Keratinocyte (primary cell): ENCODE measurements at places on chromosomes 2 and 18. TPM values are rescaled to one million over a fixed set of nuclear protein-coding genes. Genes with fewer than 3 reads are reported as not detected.

- H3K4me3 ChIP-seq, result no peak overlapping the region
- H3K27ac ChIP-seq, result no peak overlapping the region
- H3K4me1 ChIP-seq, result no peaks in the 10 kb centered on the region
- DNase-seq, result no peak
- H3K36me3 ChIP-seq, result no peaks in the 10 kb centered on the region
These were observed 676.1 kb upstream of the GYPC start for GRCh38 chr2:125979886-125980285.

DNA sequence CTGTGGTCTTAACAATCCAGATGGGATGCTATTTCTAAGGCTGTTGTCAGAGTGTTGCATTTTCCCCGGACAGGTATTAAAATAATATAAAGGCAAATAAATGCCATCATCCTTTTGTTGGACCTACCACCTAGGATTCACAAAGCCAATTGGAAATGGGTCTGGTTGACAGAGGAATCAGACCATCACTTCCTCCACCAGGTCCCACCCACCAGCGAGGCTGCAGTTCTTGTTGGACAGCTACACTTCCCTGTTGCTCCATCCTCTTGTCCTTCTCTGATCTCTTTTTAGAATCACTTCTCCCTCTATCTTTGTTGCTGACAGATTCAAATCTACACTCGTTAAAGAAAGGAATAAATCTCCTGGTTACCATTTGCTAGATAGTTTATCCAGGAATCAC, 1.1 kb downstream of the TMEM169 start:
- H3K27me3 ChIP-seq, result peaks cover 4% of the 10 kb centered on the region
- no peaks in the 10 kb centered on the region for H3K4me1 ChIP-seq
- DNase-seq, result no peak
- H3K27ac ChIP-seq, result no peak overlapping the region
- H3K4me3 ChIP-seq, result no peak overlapping the region

DNA sequence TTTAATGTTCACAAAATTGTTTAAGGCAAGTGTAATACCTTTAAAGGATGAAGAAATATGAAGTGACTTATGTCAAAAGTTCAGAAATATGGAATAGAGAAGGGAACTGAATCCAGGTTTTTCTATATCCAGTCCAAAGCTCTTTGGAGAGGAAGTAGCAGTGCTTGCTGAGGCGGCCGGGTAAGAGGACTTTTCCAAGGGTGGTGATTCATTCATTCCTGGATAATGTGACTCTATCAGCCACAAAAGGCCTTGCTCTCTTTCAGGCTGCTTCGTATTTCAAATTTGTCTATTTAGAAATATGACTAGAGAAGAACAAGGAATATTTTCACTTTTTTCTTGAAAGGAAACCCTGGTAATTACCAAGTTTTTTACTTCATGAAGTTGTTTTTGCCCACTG, 830.1 kb upstream of the ZEB2 start:
- no peak overlapping the region for H3K27ac ChIP-seq
- no peaks in the 10 kb centered on the region for H3K36me3 ChIP-seq
- no peak overlapping the region for H3K4me3 ChIP-seq
- DNase-seq, result no peak
- no peaks in the 10 kb centered on the region for H3K4me1 ChIP-seq
- H3K27me3 ChIP-seq, result no peaks in the 10 kb centered on the region

DNA sequence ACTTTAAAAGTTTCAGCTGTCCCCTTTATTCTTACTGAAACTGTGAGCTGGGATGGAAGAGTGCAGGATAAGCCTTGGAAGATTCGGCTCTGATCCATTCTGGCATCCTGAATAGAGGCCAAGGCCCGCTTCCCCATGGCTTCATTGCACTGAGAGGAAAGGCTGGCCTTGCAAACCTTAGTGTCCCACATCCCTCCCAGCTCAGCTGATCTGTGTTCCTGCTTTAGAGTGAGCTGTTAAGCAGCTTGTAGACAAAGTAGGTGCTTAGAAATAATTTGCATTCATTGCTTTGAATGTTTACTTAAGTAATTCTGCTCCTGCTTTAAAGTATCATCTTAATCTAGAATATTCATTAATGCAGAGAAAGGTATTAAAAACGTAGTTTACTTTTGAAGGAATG, 169.6 kb upstream of the BOD1L2 start:
- no peak overlapping the region for H3K27ac ChIP-seq
- H3K36me3 ChIP-seq, result no peaks in the 10 kb centered on the region
- H3K27me3 ChIP-seq, result no peaks in the 10 kb centered on the region

DNA sequence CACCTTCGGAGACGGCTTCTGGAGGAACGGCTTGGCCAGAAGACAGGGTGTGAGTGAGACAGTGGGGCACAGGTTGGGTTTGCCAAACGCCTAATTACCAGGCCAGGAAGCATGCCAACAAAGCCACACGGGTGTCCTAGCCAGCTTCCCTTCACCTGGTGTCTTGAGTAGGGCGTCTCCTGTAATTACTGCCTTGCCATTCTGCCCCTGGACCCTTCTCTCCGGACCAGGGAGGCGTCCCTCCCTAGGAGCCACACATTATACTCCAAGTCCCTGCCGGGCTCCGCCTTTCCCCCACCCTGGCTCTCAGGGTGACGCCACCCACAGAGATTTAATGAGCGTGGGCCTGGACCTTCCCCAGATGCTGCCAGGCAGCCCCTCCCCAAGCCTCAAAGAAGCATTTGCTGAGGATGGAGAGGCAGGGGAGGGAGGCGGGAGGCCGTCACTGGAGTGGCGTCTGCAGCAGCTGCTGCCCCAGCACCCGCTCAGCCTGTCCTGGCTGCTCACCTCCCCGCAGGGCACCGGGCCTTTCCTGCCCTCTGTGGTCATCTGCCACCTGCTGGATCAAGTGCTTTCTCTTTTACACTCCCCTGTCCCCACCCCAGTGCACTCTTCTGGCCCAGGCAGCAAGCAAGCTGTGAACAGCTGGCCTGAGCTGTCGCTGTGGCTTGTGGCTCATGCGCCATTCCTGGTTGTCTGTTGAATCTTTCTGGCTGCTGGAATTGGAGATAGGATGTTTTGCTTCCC, 20.7 kb downstream of the FOSL2 start:
- no peak for DNase-seq
- H3K4me3 ChIP-seq, result no peak overlapping the region
- H3K4me1 ChIP-seq, result peaks cover 12% of the 10 kb centered on the region
- no peaks in the 10 kb centered on the region for H3K27me3 ChIP-seq

Gene POTEC
- not detected in 3 replicates for polyA plus RNA-seq
